ENCODE measurements at places on chromosomes 7 and 10.

- no peak for DNase-seq
Measured at GRCh38 chr7:3240826-3241430, 60.1 kb upstream of the SDK1 start.

GRCh38 chr7:100901921-100902332, 6.2 kb upstream of the ACHE start:
- DNase-seq: no peak

GRCh38 chr7:40231796-40232195, 97.0 kb downstream of the SUGCT start:
- no peak for DNase-seq

DNA sequence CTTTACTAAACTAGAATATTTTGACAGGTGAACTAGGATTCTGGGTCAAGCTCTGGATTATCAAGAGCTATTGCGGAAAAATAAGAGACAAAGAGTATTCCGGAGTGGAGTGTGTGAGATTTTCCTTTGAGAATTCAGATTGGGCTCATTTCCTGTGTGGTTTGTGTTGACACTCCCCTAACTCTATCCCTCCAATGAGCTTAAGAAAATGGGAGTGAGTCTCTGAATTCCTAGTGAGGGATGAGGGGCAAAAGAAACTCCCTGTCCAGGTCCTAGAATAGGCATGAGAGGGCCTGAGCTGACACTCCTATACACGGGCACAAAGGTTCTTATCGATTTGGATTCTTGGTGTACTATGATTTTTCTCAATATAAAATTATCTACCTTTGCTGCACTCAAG, 10.2 kb downstream of the KLF14 start:
- DNase-seq: no peak

DNA sequence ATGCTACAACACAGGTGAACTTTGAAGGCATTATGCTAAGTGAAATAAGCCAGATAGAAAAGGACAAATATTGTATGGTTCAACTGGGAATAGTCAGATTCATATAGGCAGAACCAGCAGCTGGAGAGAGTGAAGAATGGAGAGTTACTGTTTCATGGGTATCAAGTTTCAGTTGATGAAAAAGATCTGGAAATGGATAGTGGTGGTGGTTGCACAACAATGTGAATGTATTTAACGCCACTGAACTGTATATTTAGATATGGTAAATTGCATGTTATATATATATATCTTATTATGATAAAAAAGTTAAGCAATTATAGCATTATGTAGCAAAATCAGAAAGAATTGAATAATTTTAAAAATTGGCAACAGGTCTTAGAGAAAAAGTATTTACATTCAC, 3.9 kb downstream of the LMBR1 start:
- DNase-seq: no peak

DNA sequence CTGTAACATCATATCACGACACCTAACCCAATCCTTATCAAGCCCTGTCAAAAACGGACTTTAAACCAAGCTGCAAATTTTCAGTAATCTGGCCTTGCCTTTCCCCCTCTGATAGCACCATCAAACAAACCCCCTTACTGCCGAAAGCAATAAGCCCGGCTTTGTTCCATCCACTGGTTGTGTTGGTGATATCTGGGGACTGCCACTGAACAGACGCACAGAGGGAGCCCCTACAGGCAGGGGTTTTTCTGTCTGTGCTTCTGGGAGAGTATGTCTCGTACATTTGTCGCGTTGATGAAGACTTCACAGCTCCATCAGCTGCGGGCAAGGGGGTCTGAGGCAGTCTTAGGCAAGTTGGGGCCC, 550 bp upstream of the PLAU start:
- DNase-seq: peak; percentile 51

- no peak for DNase-seq
Measured at GRCh38 chr10:104488439-104488832, 134.8 kb downstream of the CFAP58 start.

GRCh38 chr7:125033506-125033905, 103.9 kb upstream of the POT1 start:
- no peak for DNase-seq

DNA sequence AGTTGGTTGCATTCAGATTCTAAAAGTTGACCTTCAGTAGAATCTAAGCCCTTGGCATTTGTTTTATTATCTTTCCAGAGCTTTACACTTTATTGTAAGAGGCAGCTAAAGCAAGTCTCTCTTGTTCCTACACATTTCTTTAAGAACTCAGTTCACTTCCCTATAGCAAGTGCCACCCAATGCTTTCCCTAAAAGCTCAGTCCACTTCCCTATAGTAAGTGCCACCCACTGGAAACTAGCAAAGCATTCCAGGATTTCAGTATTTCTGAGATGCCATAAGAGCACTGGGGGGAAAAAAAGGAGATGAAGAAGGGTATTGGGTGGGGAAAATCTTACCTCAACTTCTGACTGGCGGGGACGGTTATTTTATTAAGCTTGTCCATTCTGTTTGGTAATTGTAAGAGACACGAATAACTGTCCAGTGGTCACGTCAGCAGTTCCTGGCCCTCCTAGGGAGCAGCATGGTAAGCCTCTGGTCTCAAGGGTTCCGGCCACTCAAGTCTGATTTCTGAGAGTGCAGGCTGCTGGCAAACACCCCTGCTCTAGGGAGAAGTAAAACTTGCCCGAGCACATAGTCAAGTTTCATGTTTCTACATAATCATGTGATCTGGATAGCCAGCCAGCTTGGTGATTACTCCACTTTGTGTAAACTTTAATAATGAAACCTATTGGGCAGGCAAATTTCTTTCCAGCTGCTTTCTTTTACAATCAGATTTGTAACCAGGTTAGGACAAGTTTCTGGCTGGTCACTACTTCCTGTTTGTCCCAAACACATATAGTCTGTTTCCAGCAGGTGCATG, at the start of gene BLNK:
Gene BLNK, minus strand, starts transcription at position 554 of the 800 bp plus-strand sequence. Its CDS starts 171 bp downstream, at position 383.
- no peak for DNase-seq

- DNase-seq: no peak
Measured at GRCh38 chr7:130141161-130141883, 63.9 kb downstream of the TMEM209 start.

DNA sequence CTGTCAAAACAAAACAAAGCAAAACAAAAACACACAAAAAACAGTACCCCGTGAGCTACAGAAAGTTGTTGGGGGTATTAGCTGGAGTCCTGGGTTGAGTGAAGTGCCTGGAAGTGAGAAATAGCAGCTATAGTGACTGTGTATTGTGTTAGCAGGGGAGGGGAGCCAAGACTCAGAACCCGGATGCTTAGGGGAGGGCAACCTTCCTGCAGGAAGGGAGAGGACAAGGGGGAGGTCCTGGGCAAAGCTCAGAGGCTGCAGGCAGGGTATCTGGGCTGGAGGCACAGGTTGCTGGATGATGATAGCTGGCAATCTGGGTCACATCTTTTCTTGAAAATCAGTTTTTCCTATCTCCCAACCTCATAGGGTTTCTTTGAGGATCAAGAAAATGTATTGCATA, 75.8 kb upstream of the PARD3 start:
- DNase-seq: no peak

DNA sequence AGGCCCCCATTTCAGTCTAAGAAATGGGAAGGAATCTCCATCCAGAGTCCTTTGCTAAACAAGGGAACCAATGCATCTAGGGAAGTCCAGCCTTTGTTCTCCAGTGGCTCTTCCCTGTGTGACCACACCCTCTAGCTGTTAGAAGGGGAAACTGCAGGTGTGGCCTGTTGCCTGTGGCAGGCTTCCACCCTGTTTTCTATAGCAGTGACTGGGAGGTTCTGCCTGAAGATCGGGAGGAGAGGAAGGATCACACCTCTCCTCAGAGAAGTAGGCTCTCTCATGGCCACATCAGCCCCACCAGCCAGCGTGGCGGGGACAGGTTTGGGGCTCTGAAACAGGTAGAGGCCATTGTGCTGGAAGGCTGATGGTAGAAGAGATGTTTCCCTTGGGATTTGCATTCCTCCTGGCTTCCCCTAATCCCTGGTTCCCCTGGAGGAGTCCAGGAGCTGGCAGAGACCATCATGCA, 47.7 kb upstream of the TRIM8 start:
- peak; percentile 38 for DNase-seq

GRCh38 chr7:29274146-29275017, 79.8 kb downstream of the CHN2 start:
- DNase-seq: no peak

GRCh38 chr10:23493711-23494110, 54.8 kb downstream of the OTUD1 start:
- DNase-seq: no peak

DNA sequence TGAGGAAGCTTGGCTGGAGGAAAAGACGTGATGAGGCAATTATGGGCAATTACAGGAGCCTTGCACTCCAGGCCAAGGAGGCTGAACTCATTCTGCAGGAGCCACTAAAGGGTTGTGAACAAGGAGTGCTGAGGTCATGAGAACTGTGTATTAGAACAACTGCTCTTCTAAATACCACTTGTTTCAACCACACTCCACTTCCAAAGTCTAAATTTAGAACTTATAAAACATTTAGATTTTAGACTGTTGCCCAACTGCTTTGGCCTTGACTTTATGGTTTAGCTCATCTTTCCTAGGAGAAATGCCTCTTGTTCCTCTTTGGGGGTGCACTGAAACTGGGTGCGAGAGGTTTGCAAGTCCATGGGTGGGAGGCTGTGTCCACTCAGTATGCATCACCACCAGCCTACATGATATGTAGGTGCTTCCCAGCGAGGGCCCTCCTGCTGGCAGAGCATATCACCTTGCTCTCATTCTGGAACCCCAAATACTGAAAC, 199.7 kb upstream of the AOAH start:
- DNase-seq: no peak

DNA sequence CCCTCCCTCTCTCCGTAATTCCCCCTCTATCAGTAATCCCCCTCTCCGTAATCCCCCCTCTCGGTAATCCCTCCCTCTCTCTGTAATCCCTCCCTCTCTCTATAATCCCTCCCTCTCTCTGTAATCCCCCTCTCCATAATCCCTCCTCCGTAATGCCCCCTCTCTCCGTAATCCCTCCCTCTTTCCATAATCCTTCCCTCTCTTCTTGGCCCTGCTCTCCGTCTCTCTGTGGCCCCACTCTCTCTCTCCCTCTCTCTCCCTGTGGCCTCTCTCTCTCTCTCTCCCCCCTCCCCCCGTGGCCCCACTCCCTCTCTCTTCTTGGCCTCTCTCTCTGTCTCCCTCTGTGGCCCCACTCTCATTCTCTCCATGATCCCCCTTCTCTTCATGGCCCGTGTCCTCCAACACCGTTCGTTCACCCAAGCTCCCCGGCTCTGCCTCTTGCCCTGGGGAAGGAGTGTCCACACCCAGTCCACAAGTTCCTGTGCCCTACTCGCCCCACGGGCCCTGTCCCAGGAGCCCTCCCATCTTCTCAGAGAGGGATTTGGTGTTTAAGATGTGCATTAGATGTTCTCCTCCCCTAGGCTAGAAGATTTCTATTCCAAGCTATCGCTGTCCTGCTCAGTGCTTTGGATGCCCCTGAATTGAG, 19.8 kb downstream of the SHH start:
- DNase-seq: no peak

- DNase-seq: no peak
Measured at GRCh38 chr7:74272305-74273038, 16.7 kb upstream of the CLIP2 start.

DNA sequence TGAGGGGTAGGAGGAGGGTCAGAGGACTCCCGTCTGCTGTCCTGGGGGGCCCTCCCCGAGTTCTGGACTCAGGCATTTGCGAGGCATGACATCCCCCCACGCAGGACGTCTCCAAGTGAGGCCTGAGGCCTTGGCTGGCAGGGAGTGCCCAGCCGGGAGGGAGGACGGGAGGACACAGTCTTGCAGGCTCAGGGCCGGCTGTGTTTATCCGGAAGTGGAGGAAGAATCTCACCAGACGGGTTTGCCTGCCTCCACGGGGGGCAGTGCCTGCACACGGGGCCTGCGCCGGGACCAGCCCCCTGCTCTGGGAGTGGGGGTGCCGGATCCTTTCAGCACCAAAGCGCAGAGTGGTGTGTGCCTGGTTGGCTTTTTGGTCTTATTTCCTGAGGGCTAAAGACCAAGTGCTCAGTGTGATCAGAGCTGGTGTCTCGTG, 10.9 kb downstream of the PWWP2B start:
- no peak for DNase-seq

DNA sequence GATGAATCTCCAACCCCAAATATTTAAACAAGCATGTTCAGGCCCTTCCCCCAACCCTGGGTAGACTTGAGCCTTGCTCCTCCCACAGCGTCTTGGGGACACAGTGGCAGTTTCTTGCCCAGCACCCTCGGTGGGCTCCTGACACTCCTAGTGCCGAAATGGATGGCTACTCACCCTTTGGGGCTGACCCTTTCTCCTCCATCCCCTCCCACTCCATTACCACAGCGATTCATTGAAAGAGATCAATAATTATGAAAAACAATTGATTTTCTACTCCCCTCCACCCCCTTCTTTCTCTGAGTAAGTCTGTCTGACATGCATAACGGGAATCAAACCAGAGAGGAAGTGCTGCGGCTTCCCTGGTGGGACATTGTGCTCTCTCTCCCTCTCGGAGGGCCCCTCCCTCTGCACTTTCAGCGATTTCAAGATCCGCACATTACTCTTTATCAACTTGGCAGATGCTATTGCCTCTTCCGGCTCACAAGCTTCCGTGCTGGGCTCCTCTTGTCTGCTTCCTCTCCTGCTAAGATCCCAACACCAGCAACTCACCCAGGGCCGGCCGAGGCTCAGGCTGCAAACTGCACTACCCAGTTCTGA, 79.0 kb upstream of the PLXNA4 start:
- no peak for DNase-seq

- DNase-seq: no peak
Measured at GRCh38 chr7:3280946-3281656, 20.0 kb upstream of the SDK1 start.

DNA sequence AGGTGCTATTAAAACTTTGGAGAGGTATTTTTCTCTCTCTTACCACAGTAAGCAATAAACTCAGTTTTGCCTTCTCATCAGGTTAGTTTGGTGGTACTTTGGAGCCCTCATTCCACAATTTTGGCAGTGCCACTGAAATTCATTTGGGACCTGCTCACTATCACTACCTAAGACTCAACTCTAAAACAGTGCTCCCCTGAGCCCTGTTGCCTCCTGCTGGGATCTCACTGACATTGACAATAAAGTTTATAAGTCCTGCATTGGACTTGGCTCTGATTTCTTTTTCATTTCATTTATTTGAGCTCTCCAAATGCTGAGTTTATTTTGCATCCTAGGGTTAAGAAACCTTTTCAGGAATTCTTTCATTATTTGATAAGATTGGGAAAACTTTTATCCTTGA, 130.8 kb upstream of the HPS1 start:
- no peak for DNase-seq

- no peak for DNase-seq
Measured at GRCh38 chr10:124079864-124080263, 13.5 kb downstream of the CHST15 start.

- DNase-seq: no peak
Measured at GRCh38 chr7:21754963-21755362, 190.7 kb downstream of the CDCA7L start.

DNA sequence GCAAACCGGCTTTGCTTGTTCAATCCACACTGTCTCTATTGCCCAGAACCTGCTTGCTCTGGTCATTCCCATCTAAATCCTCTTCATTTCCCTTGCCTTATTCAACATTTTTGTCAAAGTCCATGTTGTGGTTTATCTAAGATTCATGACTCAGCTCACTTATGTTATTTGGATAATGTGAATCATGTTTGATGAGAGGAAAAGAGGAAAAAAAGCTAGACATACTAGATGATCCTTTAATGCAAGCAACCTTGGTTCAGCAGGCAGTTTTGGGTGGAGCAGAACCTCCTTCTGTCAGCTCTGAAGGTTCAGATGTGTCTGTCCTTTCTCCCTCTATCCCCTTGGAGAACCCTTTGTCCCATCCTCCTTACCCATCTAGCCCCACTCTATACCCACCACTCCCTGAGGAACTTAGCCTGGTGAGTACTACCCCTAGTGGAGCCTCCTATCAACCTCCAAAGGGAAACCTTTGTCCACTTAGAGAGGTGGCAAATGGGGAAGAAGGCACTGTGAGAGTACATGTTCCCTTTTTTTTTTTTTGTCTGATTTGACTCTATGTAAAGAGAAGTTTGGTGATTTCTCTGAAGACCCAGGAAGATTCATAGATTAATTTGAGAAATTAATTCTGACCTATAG, 2.1 kb upstream of the SAMD9L start:
- no peak for DNase-seq
